Hepatic stellate cell (primary cell): ENCODE measurements at places on chromosomes 16 and 17.
A peak's percentile ranks its signal among the peaks of the same experiment; 100 is the strongest.

DNA sequence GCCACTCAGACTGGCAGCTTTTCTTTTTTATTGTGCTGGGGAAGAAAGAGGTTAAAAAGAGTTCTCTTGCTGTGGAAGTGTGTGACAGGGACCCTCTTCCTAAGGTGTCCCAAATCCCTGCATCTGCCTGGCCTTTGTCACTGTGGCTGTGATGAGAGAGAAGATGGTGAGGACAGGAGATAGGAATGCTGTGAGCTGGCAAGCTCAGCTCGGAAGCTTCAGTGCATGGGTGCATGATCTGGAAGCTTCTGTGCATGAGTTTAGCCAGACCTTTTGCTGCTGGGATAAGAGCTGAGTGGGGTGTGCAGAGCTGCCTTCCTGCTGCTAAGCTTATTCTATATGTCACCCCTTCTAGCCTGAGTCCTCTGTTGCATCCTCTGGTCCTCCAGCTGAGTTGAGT lies 103.3 kb upstream of the CACNG3 start:
- no peak for DNase-seq

GRCh38 chr17:72517413-72518158 lies 396.8 kb downstream of the SOX9 start:
- no peak for DNase-seq

- no peak for DNase-seq
Observed at GRCh38 chr17:58183514-58183913, 9.0 kb upstream of the EPX start.

GRCh38 chr16:52455549-52456277 lies 91.2 kb downstream of the TOX3 start:
- no peak for DNase-seq

- DNase-seq = peak; percentile 99
Observed at GRCh38 chr16:75464122-75464918, at the start of gene TMEM170A. TMEM170A (minus strand) TSS chr16:75464689; CDS start chr16:75464600, 89 bp downstream.

DNA sequence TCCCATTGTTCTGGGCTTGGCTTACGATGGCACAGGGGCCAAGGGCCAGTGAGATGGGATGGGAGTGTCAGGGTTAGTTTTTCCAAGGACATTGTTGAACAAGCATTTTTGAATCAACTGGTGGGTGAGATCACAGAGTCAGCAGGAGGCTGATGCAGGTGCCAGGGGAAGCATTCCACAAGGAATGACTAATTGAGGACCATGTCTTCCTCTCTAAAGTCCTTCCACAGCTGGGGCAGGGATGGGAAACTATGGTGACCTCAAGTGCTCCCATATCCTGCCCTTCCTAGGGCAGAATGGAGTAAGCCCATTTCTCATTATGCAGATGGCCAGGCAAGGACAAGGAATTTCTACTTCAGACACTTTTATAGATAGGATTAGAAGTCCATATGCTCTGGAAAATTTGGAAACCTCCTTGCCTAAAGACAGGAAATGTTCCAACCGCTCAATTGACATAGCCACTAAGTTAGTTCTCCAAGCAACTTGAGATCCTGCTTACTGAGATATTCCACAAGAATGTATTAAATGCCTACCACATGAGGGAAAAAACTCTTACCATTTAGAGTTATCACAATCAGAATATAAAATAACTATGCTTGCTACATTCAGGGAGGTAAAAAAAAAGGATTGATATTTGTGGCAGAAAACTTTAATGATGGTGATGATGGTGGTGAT lies 21.2 kb upstream of the ENGASE start:
- no peak for DNase-seq

DNA sequence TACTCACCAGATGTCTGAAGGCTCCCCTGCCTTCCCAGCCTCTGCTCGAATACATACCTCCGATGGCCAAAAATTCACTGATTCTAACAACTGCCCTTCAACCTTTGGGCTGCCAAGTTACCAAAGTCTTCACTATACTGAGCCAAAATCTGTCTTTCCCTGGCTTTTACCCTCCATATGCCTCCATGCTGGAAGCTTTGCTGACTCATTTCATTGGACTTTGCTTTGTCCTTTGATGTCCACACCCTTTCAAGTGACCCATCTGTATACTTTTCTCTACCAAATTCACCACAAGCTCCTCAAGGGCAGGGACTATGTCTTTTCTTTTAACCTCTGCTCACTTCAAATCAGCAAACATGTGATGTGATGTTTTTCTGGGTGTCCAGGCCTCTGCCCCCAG lies 21.0 kb upstream of the MTMR4 start:
- no peak for DNase-seq

DNA sequence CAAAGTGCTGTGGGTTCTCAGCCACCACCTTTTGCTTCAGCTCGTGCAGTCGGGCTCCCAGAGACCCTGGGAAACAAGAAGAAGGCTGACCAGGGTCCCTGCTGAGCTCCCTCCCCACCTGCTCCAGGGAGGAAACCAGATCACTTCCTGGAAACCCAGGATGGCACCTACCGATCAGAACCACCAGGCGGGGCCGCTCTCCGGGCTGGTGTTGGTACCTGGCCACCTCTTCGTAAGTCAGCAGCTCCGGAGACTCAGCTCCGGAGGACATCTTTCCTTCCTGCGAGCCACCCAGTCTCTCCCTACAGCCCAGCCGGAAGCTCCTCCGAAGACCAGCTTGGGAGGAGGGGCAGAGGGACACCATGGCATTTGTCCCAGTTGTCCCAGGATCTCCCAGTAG lies 18.9 kb downstream of the MPP3 start:
- no peak for DNase-seq

DNA sequence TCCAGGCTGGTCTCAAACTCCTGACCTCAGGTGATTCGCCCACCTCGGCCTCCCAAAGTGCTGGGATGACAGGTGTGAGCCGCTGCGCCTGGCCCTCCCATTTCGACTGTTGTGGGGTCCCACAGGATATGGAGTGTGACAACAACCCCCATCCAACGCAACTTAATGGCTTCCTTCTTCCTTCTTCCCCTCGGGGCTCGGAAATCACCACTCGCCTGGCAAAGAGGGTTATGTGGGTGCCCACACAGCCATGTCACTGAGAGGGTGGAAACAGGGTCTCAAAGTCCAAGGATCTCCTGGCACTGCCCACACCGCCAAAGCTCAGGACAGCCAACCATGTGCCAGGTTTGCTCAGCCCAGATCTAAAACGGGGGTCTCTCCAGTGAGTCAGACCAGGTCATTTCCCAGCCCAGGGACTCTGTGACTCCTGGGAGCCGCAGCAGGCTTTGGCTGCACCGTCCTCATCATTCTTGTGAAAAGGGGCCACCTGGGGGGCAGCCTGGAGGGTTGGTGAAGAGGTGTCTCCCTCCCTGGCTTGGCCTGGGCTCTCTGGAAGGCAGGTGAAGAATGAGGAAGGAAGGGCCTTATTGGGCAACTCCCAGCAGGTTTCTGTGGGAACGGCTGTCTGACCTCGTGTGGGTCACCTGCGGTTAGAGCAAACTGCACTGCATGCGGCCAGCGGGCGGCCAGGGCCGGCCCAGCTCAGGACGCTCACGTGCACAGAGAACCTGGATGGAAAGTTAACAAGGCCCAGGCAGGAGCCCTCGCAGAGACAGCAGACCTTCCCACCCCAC lies 25.3 kb upstream of the LITAF start:
- no peak for DNase-seq

GRCh38 chr17:81018044-81018802 lies 16.7 kb upstream of the BAIAP2 start:
- DNase-seq = no peak

DNA sequence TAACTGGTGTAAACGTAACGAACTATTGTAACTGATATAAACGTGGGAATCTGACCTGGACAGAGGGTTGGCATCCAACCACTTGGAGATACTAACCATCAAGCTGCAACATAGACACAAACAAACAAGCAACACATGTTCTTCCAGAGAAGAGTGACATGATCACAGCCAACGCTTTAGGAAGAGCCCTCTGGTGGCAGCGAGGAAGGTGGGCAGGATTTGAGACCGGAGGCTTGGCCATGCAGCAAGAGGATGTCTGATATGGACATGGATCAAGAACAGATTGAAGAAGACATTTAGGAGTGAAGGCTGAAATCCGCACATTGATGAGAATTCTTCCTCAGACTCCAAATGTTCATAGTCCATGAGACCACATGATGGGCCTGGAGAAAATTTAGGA lies 40.3 kb upstream of the TNRC6A start:
- peak; percentile 56 for DNase-seq

DNA sequence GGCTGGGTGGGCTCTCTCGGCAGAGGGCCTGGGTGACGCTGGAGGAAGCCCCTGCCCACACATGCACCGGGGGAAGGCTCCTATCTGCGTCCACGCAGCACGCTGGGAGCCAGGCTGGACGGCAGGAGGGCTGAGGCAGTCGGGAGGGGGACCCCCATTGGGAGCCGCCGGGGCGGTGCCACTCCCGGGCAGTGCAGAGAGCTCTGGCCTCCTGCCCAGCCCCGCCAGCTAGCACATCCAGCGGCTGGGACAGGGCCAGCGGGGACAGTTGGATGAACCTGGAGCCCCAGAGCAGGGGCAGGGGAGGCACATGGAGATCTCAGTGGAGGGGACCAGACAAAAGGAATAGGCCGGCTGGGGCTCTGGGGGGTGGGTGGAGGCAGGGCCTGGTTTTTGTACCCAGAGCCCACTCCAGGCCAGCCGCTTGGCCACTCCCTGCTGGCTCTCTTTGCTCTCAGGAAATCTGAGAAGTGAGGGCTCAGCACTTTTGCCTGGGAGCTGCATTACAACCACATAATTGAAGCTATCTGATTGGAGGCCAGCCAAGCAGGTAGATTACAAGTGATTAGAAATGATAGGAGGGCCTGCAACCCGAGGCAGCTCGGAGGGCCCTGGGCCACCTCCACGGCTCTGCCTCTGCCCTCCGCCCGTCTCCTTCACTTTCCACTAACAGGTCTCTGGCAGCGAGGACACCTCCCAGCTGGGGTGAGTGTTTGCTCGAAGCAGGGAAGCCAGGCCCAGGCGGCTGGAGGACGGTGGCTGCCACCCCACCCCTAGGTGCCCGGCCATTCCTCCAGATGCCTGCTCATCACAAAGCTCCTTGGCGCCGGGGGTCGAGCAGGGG lies 40.1 kb downstream of the ENGASE start:
- no peak for DNase-seq

- DNase-seq = no peak
Observed at GRCh38 chr16:82137822-82138167, 32.2 kb downstream of the MPHOSPH6 start.

GRCh38 chr16:4344983-4345835 lies 5.9 kb downstream of the PAM16 start:
- peak; percentile 48 for DNase-seq

DNA sequence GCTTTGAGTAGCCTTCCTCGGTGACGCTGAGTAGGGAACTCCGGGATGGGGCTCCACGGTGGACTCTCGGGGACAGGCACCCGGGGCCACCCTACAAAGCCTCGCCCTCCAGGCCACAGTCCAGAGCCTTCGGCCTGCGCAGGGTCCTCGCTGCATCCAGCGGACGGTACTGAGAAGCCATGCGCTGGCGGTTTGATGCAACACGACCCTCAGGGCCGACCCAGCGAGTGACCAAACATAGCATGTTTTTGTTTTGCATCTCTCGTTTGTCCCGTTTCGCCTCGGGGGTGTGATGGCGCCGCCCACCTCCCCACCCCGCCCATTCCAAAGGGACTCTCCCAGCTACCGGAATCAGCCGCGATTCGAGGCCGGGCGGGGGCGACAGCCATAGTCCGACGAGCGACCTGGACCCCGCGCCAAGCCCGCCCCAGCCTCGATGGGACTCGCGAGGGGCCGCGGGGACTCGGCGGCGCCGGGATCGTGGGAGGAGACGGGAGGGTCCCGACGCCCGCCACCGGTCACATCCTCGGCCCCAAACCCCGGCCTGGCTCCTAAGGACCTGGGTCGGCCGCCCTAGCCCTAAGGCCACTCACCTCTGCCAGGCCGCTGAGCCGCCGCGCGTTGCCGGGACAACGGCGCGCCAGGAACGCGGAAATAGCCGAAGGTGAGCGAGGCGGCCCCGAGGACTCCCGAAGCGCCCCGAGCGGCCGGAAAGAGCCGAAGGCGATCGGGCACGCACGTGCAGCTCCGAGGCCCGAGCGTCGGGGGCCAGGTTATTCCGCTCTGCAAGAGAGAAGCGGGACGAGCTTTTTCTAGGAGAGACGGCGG lies 1.6 kb downstream of the IFT140 start:
- DNase-seq = peak; percentile 88

DNA sequence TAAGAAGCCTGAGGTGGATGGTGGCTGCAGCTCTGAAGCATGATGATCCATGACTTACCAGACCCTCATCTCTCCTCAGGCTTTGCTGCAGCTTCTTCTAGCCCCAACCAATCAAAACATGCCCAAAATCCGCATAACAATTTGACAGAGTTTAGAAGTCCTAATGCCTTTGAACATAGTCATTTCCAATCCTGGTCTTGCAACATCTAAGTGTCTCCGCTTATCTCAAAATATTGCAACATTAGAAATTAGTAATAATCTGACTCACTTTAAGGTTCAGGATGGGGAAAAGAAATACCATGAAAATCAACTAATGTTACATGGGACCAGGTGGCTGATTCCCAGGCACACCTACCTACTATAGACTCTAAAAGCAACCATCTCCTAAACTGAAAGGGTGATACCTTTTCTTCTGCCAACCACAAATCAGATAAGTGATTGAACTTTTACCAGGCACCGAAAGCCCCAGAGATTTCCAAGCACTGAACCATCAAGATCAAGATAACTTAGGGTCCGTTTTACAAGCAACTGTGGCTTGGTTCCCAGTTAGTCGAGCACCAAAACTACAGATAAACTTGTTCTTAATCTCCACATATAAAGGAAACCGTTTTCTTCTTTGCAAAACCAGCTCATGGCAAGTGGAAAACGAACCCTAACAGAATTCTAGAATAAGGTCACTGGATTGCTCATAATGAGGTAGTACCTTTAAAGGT lies 14.0 kb downstream of the ERN1 start:
- DNase-seq = peak; percentile 49

DNA sequence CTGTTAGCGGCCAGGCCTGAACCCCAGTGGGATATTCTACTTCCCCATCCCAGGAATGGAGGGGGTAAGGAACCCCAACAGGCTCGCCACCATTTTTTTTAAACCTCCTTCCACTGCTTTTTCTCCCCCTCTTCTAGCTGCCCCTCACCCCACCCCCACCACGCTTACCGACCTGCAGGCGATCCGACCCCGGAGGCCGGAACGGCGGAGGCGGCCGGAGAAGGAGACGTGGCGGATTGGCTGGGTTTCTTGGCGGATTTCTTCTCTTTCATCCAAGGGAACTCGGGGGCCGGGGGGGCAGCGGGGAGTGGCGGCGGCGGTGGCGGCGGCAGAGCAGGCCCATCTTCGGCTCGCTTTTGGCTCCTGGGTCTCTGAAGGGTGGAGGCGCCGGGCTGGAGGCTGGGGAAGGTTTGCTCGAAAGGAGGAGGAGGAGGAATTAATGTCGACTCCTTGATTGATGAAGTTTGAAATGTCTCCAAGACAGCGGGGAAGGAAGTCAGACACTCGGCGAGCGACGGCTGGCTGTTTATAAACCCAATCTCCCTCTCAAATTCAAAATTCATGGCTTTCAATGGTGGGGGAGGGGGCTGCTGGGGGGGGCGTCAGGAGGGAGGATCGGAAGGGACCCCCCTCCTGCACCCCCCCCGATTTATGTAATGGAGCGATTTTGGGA lies 424 bp downstream of the HOXB2 start:
- DNase-seq = peak; percentile 75

GRCh38 chr16:17939122-17939536 lies 397.4 kb downstream of the NPIPA8 start:
- no peak for DNase-seq
